ENCODE measurements at places on chromosomes 3 and 15.

GRCh38 chr3:106261915-106262683, 393.3 kb upstream of the CBLB start:
- no peak for DNase-seq

GRCh38 chr3:192082730-192083660, 622.0 kb downstream of the PYDC2 start:
- no peak for DNase-seq

DNA sequence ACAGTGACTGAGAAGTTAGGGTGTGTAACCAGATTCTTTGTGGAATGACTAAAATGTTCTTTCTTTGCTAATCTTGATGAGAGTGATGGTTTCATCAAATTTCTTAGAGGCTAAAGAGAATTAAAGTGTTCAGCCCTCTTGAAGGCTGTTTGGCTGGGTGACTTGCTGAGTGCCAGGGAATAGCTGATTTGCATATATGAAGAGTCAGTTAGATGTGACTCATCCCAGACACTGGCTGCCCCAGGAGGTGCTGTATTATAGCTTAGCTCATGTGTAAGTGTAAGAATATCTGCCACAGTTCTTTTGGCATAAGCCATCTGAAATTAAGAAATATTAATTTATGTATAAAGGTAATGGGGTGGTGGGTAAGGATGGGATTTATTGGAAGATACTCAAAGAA, 535.1 kb downstream of the NLGN1 start:
- DNase-seq: no peak

- no peak for DNase-seq
Measured at GRCh38 chr15:44971036-44971435, 14.5 kb downstream of the TERB2 start.

GRCh38 chr3:17872457-17872856, 130.0 kb upstream of the TBC1D5 start:
- no peak for DNase-seq

- DNase-seq: no peak
Measured at GRCh38 chr3:16494814-16495431, 18.6 kb downstream of the RFTN1 start.
